ENCODE measurements at places on chromosomes 2 and 18. TPM values are rescaled to one million over a fixed set of nuclear protein-coding genes. Genes with fewer than 3 reads are reported as not detected.

Gene CKAP2L
- total RNA-seq, result 10.3 TPM

Gene MPP4
- total RNA-seq, result 9.0 TPM

Gene KCNG2
- total RNA-seq, result not detected

Gene IL36A
- not detected for total RNA-seq

Gene FTCDNL1
- total RNA-seq, result 0.73 TPM

Gene DIPK1C
- total RNA-seq, result not detected

Gene MAP2
- 24.9 TPM for total RNA-seq

Gene ANKRD29
- total RNA-seq, result 0.46 TPM

Gene SLC66A3
- 29.9 TPM for total RNA-seq

Gene HOXD4
- total RNA-seq, result not detected

Gene MC2R
- not detected for total RNA-seq

Gene GAL3ST2
- not detected for total RNA-seq

Gene ACAA2
- 46.6 TPM for total RNA-seq

Gene PTPRM
- total RNA-seq, result 59.0 TPM

Gene SKOR2
- not detected for total RNA-seq

Gene SLC11A1
- not detected for total RNA-seq

Gene BZW1
- total RNA-seq, result 747 TPM

Gene ADRA2B
- total RNA-seq, result not detected

Gene CYBRD1
- 61.7 TPM for total RNA-seq

Gene CELF4
- total RNA-seq, result not detected

Gene KIF1A
- 0.07 TPM for total RNA-seq

Gene DTNA
- 5.7 TPM for total RNA-seq

Gene TCF23
- total RNA-seq, result not detected

Gene UGT1A1
- not detected for total RNA-seq

Gene CRYGC
- not detected for total RNA-seq

Gene VIL1
- total RNA-seq, result not detected

Gene MEP1B
- not detected for total RNA-seq

Gene ASB18
- not detected for total RNA-seq

Gene PROM2
- 0.07 TPM for total RNA-seq

Gene RAPGEF4
- total RNA-seq, result 6.1 TPM

Gene NHEJ1
- total RNA-seq, result 16.4 TPM

Gene CYP27C1
- not detected for total RNA-seq

Gene GALNT3
- 0.13 TPM for total RNA-seq

Gene EVX2
- total RNA-seq, result not detected

Gene MFSD2B
- 0.35 TPM for total RNA-seq

Gene KRTCAP3
- not detected for total RNA-seq

Gene IL1B
- 0.46 TPM for total RNA-seq

Gene DNER
- 0.07 TPM for total RNA-seq

Gene RND3
- total RNA-seq, result 76.4 TPM

Measured in pulmonary artery endothelial cell (primary cell).